Right cardiac atrium (tissue), 5 donors: ENCODE measurements at places on chromosomes 6 and 20. TPM values are rescaled to one million over a fixed set of nuclear protein-coding genes. Genes with fewer than 3 reads are reported as not detected.
A peak's percentile ranks its signal among the peaks of the same experiment; 100 is the strongest.

- DNase-seq: no peak
Measured at GRCh38 chr6:143845033-143845432, 1.9 kb downstream of the LTV1 start.

FHL5 gene
- total RNA-seq: 0.62 TPM

GRCh38 chr20:24938498-24938897 lies 10.6 kb upstream of the CST7 start:
- DNase-seq: no peak

KCNB1 gene
- 0.45 TPM for total RNA-seq

DNA sequence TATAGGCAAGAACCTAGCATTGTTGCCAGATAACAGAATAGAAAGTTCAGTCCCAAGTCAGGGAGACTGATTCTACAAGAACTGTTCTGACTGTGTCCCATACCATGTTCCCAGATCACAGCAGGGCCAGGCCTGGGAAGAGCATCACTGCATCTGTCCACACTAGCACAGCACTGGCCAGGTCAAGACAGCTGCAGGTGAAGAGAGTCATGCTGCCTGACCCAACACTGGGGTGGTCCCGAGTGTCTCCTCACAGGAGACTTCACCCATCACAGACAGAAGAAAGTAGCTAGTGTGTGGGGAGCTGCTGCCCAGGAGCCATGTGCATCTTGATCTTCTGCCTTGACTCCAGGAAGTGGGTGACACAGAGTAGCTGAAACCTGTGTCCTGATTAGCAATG lies 1.3 kb upstream of the CST9L start:
- no peak for DNase-seq

DNA sequence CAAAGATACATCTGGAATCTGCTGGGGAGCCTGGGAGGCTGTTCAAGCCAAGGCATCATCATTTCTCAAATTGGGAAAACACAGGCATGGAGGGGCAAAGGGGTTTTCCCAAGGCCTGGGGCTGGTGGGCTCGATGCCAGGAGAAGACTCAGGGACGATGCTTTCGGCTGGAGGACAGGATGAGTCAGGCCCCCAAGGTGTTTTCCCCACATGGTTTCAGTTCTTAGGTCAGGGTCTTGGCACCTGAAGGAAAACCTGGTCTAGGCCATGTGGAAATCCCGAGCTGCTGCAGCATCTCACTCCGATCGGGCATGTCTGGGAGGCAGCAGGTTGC lies 348.1 kb downstream of the CDC5L start:
- DNase-seq: no peak

LAMA4 gene
- 32.0 TPM for total RNA-seq

ENPP3 gene
- 0.39 TPM for total RNA-seq

RHAG gene
- 1.7 TPM for total RNA-seq

CD2AP gene
- 10.0 TPM for total RNA-seq

SLC32A1 gene
- total RNA-seq: not detected

ERVFRD-1 gene
- 0.09 TPM for total RNA-seq

RAD21L1 gene
- total RNA-seq: not detected

DNA sequence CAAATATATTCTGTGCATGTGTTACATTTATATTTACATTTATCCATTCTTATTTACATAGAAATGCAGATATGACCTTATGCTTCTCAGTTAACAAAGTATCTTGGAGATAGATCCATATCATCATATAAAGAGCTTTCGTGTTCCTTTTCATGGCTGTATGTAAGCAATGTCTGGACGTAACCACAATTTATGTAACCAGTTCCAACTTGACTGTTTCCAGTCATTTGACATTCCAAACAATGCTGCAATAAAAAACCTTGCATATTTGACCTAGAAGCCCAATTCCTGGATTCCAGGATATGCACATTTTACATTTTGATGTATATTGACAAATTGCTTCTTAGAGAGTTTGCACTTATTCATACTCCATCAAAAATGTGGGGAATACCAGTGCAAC lies 113.7 kb upstream of the F13A1 start:
- no peak for DNase-seq

DNA sequence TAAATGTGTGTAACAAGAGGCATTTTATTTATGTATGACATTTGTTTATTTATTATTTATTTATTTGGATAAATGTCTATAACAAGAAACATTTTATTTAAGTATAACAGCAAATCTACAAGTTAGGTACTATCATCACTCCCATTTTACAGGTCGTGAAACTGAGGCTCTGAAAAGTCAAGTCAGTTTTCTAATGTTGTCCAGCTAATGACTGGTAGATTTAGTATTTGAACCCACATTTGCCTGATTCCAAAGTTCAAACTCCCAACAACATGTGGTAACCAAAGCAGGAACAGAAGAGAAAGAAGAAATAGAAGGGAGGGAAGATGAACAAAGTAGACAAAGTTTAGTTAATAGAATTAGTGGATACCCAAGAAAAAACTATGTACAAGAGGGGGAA lies 32.9 kb downstream of the BCAS1 start:
- DNase-seq: no peak

DNA sequence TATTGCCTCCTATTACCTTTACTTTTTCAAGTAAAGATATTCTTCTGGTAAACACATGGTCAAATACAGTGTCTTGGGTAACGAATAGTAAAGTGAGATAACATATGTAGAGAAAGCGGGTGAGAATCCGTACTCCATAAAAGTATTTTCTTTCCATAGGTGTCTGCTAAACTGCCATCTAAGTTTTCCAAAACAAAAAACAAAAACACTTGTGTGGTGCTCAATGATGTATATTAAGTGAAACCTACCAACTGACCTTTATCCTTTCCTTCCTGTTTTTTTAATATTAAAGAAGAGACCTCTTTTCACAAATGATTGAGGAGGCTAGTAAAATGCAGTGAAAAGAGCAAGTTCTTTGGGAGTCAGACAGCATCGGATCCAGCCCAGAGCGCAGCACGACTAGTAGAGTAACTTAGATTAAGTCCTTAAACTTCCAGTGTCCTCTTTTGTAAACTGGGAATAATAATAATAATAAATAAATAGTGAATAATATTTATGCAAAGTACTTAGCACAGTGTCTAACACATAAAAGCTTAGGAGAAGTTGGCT lies 437 bp upstream of the CDKAL1 start:
- DNase-seq: no peak

DNA sequence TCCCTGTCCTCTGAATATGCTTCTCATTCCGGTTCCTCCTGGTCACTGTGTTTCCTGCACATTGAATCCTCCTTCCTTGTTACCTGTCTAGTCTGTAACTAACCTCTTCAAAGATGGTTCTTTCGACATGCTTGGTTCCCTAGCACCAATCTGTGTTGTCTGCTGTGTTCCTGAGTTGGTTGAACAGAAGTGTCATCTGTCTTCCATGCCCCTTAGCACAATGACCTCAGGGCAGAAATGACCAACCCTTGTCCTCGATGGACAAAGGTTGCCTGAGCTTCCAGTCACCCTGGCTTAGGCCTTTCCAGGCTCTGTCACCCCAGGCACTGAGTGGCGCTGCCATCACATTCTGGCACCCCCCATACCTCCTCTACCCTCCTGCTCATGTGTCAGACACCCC lies 266.8 kb upstream of the RIN2 start:
- DNase-seq: no peak

GRCh38 chr6:33571637-33572316 lies 8.3 kb downstream of the BAK1 start:
- no peak for DNase-seq

DNA sequence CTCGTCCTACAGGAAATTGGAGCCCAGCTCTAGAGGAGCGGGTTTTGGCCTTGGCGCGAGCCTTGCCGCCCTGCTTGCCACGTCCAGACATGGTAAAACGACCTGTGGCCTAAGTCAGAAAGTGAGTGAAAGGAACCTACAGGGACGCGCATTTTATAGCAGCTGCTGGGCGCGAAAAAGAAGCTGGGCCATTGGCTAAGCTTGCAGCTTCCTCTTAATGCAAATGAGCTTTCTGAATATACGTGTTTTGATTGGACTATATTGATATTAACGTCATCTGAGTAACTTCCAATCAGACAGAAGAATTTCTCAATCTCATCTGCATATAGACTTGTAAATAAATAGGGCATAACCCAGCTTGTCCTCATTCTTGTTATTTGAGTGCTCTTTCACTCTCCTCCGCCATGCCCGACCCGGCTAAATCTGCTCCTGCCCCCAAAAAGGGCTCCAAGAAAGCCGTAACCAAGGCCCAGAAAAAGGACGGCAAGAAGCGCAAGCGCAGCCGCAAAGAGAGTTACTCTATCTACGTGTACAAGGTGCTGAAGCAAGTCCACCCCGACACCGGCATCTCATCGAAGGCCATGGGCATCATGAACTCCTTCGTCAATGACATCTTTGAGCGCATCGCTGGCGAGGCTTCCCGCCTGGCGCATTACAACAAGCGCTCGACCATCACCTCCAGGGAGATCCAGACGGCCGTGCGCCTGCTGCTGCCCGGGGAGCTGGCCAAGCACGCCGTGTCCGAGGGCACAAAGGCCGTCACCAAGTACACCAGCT lies 18.9 kb downstream of the OR2B2 start:
- peak; percentile 85 for DNase-seq

- DNase-seq: no peak
Measured at GRCh38 chr20:53530440-53530839, 63.2 kb downstream of the ZNF217 start.

KIF3B gene
- total RNA-seq: 13.6 TPM

RBM12 gene
- 46.1 TPM for total RNA-seq

DNA sequence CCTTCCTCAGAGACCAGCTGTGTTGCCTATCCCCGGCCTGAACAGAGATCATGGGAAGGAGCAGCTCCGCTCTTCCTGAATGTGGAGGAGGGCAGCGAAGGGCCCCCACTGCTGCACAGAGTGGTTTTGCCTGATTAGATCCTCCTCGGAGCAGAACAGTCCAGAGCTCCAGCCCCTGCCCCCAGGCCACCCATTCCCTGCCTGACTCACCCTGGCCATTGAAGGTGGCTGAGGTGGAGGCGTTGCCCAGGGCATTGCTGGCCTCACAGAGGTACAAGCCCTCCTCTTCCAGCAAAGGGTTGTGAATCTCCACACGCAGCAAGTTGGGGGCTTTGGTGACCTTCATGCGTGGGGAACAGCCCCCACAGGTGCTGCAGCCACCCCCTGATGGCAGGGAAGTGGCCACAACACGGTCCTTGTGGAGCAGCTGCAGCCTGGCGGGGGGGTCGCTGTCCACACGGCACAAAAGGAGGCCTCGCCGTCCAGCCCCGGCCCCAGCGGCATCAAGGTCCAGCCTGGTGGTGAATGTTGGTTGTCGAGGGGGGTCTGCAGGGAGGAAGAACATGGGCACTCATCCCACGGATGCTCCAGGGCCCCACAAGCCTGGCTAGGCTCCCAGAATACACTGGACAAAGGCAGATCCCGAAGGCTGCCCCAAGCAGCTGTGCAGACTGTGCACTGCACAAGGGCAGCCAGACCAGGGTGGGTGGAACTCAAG lies 14.7 kb downstream of the SIGLEC1 start:
- DNase-seq: no peak

GRCh38 chr6:39419607-39420006 lies 97.1 kb upstream of the KCNK16 start:
- DNase-seq: no peak

DNA sequence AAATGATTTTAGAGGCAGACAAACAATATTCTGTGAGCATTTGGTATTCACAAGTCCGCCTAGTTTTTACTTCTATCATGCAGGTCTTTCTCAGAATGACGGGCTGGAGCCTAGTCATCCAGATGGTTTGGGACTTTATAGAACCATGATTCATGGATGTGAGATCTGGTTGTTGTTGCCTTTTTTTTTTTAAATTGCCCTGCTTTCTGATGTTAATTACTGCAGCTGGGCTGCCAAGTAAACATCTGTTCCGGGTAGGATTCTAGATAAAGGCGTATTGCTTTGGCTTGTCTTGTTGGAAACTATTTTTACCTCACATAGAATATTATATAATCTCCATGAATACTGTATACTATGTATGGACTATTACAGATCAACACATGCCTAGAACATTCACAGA lies 58.1 kb downstream of the RNF217 start:
- no peak for DNase-seq

FOXF2 gene
- total RNA-seq: 0.78 TPM

- no peak for DNase-seq
Measured at GRCh38 chr6:67694127-67694526, 941.0 kb upstream of the ADGRB3 start.

- no peak for DNase-seq
Measured at GRCh38 chr6:42555477-42556457, 8.1 kb upstream of the UBR2 start.

LST1 gene
- total RNA-seq: 13.7 TPM

DNA sequence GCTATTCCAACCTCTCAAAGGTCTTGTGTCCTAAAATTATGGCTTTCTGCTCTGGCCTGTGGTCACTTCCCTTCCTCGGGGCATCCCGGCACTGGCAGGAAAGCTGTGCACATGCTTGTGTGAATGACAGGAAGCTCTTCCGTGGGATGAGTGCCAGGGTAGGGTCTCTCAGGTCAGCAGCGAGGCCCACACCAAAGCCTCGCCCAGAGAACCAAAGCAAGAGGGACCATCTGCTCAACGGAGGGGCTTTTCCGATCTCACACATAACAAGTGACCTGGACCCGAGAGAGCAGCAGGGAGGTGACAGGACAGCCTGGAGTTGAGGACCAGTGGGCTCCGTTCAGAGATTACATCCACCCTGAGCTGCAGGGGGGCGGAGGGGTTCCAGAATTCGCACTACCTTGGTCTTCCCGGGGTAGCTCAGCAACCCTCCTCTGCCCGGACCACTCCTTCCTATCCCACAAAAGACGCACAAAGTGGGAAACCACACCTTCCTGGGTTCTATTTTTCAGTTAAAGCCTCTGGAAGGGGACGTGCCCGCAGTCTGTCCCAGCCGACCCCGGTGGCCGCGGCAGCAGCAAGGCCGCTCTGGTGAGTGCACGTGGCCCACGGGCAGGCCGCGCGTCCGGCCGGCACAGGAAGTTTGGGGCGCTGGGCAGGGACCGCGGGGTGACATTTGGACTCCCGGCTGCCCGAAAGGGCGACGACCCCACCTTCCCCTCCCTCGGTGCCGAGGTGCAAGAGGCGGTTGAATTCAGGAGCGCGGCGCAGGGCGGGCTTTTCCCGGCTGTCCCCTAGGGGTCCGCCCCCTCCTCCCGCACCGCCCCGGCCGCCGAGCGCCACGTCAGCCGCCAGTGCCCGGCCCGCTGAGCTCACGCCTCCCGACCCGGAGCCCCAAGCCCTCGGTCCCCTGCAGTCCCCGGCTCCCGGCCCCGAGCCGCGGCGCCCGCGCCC lies 988 bp downstream of the TXNDC5 start:
- DNase-seq: peak; percentile 85

DNA sequence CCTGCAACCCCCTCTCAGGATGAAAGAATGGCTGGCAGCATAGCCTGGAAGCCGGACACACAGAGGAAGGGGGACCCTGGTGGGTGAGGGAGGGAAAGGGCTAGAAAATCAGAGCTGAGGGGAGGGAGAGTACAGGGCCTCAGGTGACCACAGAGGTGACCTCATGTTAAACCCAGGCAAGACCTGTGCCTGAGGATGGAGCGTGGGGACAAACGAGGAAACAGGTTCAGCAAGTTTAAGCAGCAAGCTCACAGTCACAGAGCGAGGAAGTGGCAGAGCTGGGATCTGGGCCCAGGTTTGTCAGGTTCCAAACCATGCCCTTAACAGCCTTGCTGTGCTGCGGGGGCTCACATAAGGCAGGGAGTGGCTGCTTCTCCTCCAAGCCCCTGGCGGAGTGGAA lies 4.0 kb upstream of the BPI start:
- peak; percentile 47 for DNase-seq
